ENCODE measurements at places on chromosomes 3 and 15.

- DNase-seq: no peak
These were observed 96.6 kb upstream of the AGTR1 start for GRCh38 chr3:148600902-148601765.

DNA sequence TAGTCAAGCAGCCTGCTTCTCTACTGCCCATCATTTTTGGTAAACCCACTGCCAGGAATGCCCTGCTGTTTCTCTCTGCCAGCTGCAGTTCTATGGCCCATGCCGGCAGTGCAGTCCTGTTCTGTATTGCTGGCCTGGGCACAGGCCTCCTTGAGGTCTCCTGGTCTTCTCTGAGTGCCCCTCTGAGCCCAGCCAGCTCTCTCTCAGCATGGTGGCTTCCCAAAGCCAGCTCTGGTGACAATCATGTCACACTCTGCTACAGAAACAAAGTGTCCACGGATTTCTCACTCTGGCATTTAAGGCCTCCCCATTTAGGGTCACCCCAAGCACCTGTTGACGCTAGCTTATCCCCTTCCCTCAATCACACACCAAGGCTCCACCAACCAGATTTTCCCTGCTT is 24.5 kb downstream of the SRPRB start:
- no peak for DNase-seq

DNA sequence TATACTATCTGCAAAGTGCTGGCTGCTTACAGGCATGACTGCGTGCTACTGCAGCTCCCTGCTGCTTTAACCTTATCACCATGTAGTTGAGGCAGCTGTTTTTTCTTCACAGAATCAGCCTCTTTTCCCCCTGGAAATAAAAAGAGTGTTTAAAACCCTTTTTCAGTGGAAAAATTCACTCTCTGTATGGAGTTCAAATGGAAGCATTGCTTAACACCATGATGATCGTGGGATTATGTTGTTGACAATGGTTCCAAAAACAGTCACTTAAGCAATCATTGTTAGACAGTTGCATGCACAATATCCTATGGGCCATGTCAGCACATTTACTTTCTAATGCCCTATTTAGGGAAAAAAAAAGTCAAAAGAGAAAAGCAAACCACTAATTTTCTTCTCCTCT is 536.4 kb downstream of the UNC13C start:
- no peak for DNase-seq

DNA sequence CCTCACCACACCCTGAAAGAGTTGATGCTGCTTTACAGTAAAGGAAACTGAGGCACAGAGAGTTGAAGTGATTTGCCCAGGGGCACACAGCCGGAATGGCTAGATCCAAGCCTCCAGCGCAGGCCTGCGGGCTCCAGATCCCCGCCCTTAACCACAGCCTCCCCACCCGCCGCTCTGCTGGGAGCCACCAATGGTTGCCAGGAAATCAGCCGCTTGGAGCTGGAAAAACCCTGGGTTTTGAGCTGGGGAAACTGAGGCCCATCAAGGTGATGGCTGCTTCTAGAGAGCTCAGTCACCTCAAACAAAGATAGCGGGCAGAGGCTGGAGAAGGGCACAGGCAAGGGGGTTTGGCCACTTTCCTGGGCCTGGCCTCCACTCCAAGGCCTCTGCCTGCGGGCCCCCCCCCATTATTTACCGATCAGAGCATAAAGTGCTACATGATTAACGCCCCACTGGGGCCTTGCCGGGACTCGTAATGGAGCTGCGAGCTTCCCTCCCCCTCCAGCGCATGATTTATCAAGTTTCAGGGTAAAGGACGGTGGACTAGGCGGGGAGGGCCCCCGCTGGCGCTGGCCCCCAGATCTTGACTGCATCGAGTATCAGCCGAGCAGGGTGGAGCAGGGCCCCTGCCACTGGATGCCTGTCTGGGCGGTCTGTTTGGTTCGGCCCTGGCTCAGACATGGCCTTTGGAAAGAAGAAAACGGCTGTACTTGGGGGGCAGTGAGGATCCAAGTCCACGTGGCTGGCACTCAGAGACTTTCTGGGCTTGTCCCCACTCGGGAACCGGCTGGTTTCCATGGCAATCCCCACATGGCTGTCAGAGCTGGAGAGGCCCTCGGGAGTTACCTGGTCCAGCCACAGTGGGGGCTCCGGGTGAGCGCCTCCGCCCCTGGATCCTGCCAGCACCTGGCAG is 9.1 kb downstream of the PLXND1 start:
- DNase-seq: no peak

DNA sequence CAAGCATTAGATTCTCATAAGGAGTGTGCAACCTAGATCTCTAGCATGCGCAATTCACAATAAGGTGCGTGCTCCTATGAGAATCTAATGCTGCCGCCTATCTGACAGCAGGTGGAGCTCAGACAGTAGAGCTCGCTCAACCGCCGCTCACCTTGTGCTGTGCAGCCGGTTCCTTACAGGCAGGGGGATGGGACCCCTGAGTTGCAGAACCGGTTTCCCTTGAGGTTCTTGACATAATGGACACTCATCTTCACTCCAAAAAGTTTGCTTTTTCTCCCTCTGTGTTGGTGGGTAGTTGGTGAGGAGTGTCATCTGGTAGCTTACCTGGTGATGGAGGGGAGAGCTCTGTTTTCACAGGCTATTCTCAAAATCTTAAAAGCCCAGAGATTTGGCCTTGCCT is 324.0 kb upstream of the TBL1XR1 start:
- no peak for DNase-seq

DNA sequence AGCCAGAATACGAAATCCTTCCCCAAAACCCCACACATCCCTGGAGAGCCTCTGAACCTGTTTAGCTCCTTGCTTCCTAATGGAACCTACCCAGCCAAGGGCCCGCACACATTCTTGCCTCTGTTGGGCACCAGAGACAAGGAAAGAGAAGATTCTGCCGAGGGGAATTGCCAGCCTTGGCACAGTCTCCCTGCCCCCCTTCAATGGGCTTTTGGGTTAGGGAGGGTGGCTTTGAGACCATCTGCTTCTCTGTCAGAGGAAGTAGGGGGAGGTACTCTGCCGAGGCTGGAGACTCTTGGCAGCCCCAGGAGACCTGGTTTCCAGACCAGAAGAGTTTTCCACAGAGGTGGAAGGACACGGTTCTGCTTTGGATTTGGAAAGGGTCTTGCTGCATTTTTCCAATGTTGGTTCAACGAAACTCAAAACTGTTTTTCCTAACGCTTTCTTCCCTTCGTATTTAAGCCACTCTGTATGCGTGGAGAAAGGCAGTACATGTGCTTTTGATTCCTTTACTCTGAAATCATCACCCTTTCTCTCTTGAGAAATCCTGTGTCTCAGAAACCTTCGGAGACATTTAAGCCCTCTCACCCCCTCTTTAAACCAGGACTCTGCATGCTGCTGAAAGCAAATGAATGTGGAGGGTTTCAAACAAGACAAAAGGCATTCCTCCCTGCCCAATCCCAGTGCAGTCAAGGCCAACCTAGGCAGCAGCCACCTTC is 78.8 kb upstream of the PRR23C start:
- DNase-seq: no peak

DNA sequence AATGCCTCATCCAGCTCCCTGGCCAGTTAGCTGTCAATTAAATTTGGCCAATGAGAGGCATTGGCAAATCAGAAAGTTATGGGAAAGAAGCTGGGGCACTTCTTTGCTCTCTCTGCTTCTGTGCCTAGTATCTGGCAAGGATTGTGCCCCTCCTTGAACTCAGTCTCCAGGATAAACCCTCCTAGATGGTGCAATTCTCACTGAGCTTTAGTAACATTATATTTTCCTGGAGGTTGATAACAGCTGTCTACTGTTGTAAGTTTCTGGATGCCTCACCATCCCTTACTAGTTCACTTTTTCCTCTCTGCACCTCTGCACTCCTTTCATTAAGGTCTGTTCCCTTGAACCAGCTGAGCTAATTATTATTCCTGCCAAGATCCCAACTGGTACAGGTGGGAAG is 329.5 kb downstream of the MFSD1 start:
- no peak for DNase-seq

GRCh38 chr3:136862617-136863322 is 762 bp downstream of the NCK1 start:
- DNase-seq: peak; percentile 63

GRCh38 chr15:100900136-100900794 is 18.9 kb upstream of the LRRK1 start:
- peak; percentile 47 for DNase-seq

GRCh38 chr15:42107473-42107872 is 13.1 kb upstream of the PLA2G4D start:
- no peak for DNase-seq

GRCh38 chr15:65424683-65425082 is 1.9 kb upstream of the IGDCC4 start:
- DNase-seq: no peak

GRCh38 chr15:31017311-31017710 is 25.9 kb upstream of the MTMR10 start:
- DNase-seq: no peak

DNA sequence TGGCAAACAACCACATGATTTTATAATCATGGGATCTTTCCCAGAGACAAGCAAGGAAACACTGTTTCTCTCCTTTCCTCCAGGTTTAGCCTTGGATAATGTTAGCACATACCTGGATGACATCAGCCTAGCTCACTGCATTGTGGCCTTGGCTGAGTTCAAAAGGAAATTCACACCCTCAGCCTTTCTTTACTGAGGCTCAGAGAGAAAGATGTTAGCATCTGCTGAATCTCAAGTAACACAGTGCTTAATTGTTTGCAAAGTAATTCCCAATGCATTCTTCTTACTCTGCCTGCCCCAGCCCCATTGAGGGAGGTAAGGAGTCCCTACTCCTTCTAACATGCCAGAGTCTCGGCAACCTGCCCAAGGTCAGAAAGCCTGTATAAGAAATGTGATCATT is 432.2 kb upstream of the LMCD1 start:
- DNase-seq: no peak

- DNase-seq: no peak
These were observed 32.9 kb upstream of the MBNL1 start for GRCh38 chr3:152235709-152236298.

DNA sequence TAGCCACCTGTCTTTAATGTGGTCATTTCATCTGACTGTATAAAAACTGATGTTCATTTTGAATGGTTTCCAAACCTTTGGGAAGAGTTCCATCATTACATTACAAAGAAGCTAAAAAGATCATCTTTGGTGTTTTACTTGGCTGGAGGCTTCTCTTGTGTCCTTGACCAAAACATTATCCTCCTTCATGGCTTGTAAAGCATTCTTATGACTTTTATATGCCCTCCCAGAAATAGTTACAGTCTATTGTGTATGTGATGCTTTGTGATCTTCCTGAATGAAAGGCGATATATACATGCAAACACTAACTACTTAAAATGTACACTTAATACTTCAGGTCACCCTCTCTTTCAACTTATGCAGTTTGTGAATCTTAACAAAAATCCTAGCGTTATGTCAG is 525.6 kb downstream of the MECOM start:
- no peak for DNase-seq

- no peak for DNase-seq
These were observed 1273.6 kb upstream of the GBE1 start for GRCh38 chr3:83034806-83035703.

GRCh38 chr15:82571722-82572222 is 31.5 kb upstream of the RPS17 start:
- DNase-seq: peak; percentile 76

DNA sequence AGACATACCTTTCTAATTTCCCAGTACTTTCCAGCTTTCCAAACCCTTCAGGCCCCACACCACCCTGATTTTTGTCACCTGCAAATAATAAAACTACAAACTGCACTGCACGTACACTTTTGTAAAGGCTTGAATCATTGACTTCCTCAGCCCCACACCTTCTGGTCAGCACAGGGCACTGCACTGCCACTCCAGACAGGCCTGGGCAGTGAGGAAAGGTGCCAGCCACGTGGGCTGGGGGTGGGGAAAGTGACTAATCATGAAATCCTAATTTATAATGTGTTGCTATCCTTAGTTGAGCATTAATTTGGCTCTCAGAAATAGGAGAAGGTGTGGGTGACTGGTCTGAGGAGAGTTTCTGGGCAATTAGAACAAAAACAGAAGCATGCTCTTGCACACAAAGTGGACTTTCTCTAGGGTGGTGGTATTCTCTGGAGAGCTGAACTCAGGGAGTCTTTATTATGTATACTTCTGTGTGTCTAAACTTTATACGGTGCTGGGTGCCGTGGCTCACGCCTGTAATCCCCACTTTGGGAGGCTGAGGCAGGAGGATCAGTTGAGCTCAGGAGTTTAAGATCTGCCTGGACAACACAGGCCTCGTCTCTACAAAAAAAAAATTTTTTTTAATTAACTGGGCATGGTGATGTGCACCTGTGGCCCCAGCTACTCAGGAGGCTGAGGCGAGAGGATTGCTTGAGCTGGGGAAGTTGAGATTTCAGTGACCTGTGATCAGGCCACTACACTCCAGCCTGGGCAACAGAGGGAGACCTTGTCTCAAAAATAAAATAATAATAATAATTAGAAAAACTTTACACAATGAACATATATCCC is 58.2 kb upstream of the FLNB start:
- no peak for DNase-seq

DNA sequence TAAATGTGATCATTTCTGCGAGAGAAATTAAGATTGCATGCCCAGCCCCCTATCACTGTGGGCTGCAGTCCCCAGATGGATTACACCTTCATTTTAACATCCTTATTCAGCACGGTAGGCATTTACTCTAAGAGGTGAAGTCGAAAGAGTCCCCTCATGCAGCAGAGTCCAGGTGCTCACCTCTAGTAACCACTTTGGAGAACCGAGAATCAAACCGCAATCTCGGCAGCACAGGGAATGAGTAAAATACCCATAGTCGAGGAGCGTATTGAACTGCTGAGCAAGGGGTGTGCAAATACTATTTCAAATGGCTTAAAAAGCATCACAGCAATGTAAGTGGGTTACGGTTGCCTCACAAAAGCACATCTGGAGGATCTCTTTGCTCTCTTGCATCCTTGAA is 298.6 kb upstream of the ICE2 start:
- DNase-seq: no peak

DNA sequence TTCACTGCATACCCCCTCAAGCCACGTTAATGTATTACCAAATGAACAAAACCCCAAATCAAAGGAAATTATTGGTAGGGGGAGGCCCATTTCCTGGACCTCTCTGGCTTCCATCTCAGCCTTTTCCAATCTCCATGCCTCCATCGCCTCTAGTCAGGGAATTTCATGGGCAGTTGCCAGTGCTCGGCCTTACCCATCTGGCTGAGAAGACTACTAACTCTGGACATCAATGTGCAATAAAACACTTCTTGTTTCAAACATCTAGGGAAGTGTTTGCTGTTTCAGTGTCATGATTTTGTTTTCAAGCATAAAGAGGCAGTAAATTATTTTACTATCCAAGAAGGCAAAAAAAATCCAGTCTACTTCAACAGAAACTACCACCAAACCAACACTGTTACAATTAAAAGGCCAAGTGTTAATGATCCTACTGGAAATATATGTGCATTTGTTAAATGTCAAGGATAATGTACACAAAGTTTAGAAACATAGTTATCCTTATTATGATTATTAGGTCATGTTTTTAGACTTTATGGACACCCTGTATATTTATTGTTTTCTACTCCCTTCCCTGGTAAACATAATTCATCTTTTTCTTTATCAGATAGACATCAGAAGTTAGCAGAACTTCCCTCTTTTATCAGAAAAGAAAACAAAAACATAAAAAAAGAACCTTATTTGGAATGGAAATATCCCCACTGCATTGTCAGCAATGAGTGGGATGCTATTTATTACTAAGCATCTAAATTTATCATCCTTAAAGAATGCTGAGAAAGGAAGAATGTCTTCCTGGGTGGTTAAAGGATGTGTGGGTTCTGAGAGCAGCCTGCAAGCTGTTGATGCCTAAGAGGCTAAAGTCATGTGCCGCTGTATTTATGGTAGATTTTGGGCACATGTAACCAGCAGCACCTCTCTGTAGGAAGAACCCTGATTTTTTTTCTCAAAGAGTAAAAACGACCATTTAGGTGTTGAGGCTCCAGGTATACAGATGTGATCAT is 15.2 kb downstream of the LDHAL6B start:
- DNase-seq: no peak
